ENCODE measurements at places on chromosomes 16 and 17. TPM values are rescaled to one million over a fixed set of nuclear protein-coding genes. Genes with fewer than 3 reads are reported as not detected.
A peak's percentile ranks its signal among the peaks of the same experiment; 100 is the strongest.

GRCh38 chr16:88639231-88640038, 1.1 kb downstream of the IL17C start:
- no peak for DNase-seq

DNA sequence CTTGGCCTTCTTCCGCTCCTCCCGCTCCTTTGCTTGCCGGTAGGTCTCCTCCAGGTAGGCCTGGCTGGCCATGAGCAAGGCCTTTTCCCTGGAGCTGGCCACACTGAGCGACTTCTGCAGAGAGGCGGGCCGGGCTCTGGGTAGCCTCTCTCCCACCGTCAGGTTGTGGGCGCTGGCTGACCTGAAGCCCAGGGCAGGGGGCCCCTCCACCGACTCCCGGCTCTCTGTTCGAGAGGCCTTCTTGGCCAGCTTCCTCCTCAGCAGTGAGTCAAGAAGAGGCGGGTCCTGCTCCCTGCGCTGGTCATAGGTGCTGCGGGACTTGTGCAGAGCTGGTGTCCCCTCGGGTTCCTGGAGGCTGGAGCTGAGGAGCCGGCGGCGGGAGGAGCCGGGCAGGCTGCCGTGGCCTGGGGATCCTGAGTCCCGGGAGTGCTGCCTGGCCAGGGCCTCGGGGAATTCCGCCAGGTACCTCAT, 12.8 kb downstream of the GPR179 start:
- DNase-seq = no peak

GRCh38 chr16:54458923-54459322, 172.3 kb upstream of the IRX3 start:
- no peak for DNase-seq

GRCh38 chr16:1812732-1813163, 13.9 kb downstream of the HAGH start:
- peak; percentile 59 for DNase-seq

- DNase-seq = no peak
These were observed 83.7 kb downstream of the CPPED1 start for GRCh38 chr16:12719972-12720371.

GRCh38 chr17:12974005-12974531, 43.8 kb downstream of the ELAC2 start:
- no peak for DNase-seq

KRT20 gene
- not detected for total RNA-seq

NUP93 gene
- 89.5 TPM for total RNA-seq

CHST5 gene
- not detected for total RNA-seq

HOXB8 gene
- not detected for total RNA-seq

HSD17B1 gene
- 1.2 TPM for total RNA-seq

CFAP52 gene
- not detected for total RNA-seq

DGKE gene
- total RNA-seq = 30.0 TPM

Measured in activated naive CD8-positive, alpha-beta T cell treated with anti-CD3 and anti-CD28 coated beads, Interleukin-2, amount 10 ng/mL, durations not matched to agents 7 days and 5 days (primary cell).